ENCODE measurements at places on chromosomes 16 and 17.
A peak's percentile ranks its signal among the peaks of the same experiment; 100 is the strongest.

GRCh38 chr17:35019386-35020179 lies 39.3 kb downstream of the LIG3 start:
- DNase-seq, result no peak

DNA sequence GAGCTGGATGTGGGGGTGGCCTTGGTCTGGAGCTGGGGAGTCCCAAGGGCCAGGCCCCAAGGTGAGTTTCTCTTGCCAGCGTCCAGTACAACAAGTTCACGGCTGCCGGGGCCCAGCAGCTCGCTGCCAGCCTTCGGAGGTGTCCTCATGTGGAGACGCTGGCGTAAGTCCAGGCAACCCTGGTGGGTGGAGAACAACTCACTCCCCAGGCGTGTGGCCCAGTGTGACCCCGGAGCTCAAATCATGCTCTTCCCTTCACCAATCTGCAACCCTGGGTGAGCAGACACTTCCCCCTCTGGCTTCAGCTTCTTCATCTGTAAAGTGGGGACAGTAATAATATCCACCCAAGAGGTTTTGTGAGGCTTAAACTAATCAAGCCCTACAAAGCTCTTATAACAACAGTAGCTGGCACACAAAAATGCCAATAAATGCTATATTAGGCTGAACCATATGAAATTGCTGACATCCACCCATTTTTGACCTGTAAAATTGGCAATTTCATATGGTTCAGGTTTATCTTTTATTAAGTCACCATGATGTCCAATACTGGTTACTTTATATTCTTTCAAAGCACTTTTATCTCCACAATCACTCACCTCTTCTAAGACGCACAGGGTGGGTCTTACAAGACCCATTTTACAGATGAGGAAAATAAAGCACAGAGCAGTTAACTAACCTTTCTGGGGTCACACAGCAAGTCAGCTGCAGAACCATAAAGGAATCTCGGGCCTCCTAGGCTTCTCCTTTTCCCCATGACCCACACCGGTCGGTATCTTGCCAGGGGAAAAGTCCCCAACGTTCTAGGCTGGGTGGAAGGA lies 19.7 kb downstream of the DEXI start:
- peak; percentile 76 for DNase-seq

DNA sequence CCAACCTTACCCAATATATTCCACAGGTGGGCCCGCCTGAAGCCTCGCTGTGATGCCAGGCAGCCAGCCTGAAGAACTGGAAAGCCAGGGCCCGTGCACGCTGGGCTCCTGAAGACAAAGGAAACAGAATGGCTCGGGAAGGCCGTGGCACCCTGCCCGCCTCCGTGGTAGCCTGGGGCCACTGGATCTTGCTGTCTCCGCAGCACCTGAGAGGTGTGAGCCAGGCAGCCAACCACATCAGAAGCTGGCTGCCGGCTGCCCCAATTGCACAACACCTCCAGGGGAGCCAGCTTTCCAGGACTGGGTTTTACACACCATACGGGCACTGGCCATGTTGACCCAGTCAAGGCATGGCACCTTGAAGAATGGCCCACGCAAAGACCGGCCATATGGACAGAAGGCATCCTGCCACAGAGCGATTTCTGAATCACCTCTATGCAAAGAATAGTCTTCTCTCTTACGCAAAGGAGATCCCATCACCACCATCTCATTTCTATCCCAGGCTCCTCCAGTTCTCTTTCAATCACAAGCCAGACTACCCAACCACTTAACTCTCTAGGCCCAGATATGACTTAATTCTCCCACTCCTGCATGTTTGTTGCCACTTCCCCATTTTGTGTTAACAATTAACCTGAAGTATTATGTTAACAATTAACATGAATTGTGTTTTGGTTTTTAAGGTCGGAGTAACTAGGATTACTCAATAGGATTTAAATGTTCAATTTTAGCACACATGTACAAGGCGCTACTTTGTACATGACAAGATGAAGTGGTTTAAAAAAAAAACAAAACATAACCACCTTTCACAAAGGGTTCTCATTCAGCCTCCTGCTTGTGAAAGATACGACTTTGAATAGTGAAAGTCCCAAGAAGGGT lies 32.1 kb downstream of the ZFHX3 start:
- DNase-seq, result peak; percentile 39

DNA sequence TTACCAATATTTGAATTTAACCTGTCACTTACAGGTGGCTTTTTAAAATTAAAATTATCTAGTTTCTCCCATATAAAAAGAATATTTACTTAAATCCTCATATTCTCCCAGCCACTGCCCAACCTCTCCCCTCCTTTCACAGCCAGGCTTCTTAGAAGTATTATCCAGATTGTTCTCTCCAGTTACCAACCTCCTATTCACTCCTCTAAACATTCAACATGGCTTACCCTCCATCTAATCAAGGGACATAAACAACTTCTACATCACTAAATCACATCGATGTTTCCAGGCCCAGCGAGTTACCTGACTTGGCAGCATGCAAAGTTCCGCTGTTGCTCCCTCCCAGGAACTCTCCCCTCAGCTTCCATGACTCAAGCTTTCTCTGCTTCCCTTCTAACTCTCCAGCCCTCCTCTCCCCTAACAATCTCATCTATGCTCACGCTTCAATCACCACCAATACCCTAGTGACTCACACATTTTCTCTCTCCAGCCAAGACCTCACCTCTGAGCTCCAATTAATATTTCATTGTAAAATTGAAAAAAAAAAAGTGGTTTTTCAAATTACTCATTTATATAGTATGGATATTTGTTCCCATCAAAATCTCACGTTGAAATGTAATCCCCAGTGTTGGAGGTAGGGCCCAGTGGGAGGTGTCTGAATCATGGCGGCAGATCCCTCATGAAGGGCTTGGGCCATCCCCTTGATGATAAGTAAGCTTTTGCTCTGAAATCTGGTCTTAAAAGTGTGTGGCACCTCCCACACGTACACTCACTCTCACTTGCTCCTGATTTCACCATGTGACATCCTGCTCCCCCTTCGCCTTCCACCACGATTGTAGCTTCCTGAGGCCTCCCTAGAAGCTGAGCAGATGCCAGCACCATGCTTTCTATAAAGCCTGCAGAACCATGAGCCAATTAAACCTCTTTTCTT lies 88.5 kb downstream of the HELZ start:
- no peak for DNase-seq

DNA sequence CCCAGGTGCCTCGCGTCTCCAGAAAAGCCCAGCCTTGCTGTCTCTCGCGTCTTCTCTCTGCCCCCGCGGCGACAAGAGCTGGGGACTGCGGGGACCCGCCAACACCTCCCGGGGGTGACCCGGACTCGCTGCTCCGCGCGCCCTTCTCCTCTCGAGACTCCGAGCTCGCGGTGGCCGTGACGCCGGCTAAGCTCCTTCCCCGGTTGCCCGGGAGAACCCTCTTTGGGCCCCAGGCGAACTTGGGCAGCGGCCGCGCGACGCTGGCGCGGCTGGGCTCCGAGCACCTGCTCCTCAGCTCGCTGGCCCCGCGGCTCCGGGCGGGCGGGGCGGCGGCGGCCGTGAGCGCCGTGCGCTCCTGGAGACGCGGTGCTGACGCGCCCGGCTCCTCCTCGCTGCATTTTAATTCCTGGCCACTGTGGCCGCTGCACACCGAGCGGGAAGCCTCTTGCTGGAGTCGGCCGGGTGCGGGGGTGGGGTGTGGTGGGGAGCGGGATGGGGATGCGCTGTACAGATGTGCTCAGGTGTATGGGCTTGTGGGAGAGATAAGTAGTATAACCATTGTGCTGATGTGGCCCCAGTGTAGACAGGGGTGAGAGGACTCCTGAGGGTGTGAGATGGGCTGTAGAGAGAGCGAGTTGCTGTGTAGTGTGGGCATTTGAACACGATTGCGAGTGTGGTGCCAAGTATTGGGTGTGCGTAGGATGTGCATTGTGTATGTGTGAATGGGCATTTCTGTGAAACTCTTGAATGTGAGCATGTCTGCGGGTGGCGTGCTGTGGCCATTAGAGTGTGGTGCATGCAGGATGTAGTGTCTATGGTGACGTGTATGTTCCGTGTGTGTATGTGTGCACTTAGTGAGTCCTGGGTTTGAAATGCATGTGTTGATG lies at the start of gene ASIC2:
Gene ASIC2 (minus strand): TSS at position 315 of the 887 bp plus-strand sequence.
- DNase-seq, result no peak

- DNase-seq, result no peak
These were observed 938.9 kb downstream of the CDH11 start for GRCh38 chr16:64182985-64183384.

- peak; percentile 68 for DNase-seq
These were observed 11.7 kb downstream of the ZFHX3 start for GRCh38 chr16:73036074-73036826.

GRCh38 chr17:62819511-62820221 lies 11.6 kb upstream of the MARCHF10 start:
- DNase-seq, result peak; percentile 28

- no peak for DNase-seq
These were observed 4.0 kb downstream of the BPTF start for GRCh38 chr17:67829331-67829730.

- DNase-seq, result no peak
These were observed 10.3 kb downstream of the PHB1 start for GRCh38 chr17:49404361-49404760.

DNA sequence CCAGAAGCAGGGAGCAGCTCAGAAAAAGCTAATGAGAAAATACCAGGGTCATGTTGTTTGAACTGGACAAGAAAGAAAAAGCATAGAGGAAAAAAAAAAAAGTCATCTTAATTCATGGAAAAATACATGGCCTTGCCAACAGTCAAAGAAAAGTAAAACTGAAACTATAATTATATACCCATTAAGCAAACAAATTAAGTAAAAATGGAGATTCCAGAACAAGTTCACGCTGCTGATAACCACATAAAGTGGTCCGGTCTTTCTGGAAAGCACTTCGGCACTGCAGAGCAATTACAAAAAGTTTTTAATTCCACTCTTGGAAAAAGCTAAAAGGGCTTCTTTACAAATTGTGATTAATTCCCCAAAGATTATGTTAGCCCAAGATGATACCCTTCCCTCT lies 12.4 kb upstream of the P2RX5 start:
- DNase-seq, result no peak

GRCh38 chr16:9343276-9343675 lies 251.8 kb downstream of the HAPSTR1 start:
- DNase-seq, result no peak

DNA sequence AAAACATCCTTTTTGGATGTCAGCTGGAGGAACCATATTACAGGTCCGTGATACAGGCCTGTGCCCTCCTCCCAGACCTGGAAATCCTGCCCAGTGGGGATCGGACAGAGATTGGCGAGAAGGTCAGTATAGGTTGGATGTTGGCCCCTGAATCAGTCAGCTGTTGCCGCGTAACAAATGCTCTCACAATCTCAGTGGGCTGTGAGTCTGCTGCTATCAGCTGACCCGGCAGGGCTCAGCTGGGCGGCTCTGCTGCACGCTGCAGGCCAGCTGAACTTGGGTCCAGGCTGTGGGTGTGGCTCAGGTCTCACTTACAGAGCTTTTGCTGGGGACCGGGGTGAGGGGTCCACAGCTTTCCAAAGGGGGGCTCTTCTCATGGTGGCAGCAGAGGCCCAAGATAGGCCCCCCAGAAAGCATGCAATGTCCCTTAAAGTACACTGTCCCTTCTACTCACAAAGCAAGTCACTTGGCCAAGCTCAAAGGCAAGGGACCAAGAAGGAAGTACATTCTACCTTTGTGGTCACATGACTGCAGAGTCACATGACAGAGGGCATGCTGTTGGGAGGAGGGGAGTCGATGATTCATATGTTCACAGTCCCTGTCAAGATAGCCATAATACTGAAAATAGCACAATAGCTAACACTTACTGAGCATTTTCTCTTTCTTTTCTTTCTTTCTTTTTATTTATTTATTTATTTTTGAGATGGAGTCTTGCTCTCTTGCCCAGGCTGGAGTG lies 134.2 kb downstream of the ABCC1 start:
- peak; percentile 27 for DNase-seq

- DNase-seq, result no peak
These were observed 118.1 kb downstream of the FTO start for GRCh38 chr16:53821957-53822625.

GRCh38 chr17:37551788-37552187 lies 57.4 kb downstream of the SYNRG start:
- no peak for DNase-seq

DNA sequence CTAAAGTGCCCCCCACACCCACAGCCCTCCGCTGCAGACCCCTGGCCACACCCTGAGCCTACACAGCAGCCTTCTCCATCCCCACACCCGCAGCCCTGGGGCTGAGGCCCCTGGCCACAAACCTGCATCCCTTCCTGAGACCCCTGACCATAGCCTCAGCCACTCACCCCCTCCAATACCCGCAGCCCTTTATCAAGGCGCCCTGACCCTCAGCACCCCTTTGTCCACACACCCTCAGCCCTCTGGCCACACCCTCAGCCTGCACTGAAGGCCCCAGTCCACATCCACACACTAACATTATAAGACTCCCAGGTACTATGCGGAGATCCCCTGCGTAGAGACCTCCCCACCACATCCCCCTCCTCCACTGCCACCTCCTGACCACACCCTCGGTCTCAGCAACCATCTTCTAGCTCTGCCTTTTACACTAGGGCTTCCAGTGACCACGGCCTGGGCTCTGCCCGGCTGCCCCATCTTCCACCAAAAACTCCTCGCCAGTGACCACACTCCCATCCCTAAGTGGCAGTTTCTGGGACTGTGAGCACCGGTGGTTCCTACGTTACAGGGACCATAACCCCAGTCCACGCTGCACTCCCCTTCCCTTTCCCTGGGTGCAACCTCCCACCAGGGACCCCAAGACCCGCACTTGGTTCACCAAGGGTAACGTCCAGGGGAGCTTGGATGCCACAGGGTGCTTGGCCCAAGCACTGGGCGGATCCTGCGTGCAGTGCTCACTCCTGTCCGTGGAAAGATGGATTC lies 818 bp downstream of the TPPP3 start:
- no peak for DNase-seq

Data from suppressor macrophage treated with lipopolysaccharide for 1 hour (primary cell).